ENCODE measurements at places on chromosomes 6 and 20.
A peak's percentile ranks its signal among the peaks of the same experiment; 100 is the strongest.

- DNase-seq: no peak
These were observed 26.4 kb downstream of the FOXP4 start for GRCh38 chr6:41572613-41573012.

DNA sequence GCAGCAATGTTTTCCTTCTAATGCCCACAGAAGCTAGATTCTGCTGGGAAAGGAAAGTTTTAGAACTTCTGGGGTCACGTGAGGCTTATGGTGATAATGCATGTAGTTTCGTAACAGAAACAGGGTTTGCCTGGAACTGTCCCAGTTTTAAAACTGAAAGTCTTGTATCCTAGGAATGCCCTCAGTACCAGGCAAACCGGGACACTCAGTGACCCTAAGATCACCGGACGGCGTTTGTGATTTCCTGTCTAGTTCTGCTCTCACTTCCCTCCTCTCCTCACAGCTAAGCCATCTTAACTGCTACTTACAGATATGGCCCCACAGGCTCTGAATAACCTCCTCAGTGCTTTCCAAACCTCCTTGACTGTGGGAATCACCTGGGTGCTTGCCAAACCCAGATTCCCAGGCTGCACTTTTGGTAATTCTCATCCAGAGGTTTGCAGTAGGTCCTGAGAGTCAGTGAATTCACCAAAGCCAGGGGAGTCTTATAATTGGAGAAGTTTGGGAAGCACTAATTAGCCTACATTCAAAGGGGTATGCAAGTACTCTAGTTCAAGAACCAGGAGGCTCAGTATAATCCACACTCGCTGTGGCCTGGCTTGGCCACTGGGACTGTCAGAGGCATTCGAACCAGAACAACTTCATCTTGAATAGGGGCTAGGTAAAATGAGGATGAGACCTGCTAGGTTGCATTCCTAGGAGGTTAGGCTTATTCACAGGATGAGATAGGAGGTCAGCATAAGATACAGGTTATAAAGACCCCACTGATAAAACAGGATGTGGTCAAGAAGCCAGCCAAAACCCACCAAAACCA, 231.6 kb upstream of the MYLIP start:
- peak; percentile 60 for DNase-seq

GRCh38 chr6:138307816-138308730, 69.6 kb upstream of the SMIM28 start:
- DNase-seq: peak; percentile 18

GRCh38 chr6:149046822-149047246, 270.7 kb upstream of the TAB2 start:
- peak; percentile 44 for DNase-seq

- DNase-seq: no peak
These were observed 41.9 kb downstream of the FOXP4 start for GRCh38 chr6:41588111-41588510.

DNA sequence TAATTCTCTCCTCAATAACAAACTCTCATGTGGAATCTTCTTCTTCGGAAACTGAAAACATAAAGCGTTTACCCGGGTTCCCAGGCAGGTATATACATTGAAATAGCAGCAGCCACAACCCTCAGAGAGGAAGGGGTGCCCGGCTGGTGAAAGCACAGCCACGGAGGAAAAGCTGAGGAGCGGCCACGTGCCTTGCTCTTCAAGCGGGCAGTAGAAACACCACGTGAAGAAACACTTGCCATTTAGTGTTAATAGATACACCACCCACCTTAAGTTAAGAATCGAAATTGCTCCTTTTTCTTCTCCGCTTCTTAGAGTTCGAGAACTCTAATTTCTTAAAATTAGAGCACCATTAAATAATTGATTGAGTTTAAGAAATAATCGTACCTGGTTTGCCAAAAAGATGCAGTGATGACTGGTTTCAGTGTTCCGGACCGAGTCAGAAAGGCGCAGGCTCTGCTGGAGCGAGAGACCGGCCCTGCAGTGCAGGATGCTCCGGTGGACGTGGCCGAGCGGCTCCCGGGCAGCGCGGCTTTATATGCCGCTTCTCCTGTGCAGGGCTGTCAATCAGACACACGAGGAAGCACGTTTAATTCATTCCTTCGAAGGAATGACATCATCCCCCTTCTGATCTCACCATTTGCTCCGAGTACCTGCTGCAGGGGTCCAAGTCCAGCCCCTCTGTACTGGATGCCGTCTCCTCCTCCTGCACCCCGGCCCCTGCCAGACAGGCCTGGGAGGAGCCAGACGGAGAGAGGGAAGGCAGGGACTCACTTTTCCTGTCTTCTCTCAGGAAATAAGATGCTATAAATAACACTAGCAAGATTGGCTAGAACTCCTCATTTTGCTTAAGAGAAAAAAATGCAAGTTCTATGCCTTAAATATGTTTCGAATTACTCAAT, at the start of gene THBS2:
TSS of gene THBS2 (minus strand) at position 510 of the 902 bp plus-strand sequence. CDS start 3,062 bp downstream, outside the sequence.
- peak; percentile 94 for DNase-seq

DNA sequence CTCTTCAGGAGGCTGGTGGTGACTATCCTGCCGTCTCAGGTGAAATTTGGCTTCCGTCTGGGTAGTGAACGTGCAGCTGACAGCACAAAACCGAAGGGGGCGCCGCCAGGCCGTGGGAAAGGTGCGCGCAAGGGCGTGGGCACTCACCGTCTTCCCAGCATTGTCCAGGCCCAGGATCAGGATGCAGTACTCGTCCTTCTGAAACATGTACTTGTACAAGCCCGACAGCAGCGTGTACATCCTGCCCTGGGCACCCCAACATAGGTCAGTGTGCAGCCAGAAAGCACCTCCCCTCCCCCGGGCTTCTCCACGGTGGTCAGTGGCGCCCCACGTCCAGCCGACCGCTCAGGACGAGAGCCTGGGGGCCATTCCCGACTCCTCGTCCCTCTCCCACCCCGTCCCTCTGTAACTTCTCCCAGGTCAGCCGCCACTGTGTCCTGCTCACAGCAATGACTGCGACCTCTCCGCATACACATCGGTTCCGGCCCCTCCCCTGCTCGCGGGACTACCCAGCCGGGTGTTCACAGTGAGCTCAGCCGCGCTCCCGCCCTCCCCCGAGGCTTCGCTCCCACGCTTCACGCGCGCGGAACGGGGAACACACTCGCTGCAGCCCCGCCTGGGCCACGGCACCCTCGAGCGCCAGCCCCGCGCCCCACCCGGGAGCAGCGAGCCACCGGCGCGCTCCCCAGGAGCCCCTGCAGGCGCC, 771 bp downstream of the ARFRP1 start:
- no peak for DNase-seq

DNA sequence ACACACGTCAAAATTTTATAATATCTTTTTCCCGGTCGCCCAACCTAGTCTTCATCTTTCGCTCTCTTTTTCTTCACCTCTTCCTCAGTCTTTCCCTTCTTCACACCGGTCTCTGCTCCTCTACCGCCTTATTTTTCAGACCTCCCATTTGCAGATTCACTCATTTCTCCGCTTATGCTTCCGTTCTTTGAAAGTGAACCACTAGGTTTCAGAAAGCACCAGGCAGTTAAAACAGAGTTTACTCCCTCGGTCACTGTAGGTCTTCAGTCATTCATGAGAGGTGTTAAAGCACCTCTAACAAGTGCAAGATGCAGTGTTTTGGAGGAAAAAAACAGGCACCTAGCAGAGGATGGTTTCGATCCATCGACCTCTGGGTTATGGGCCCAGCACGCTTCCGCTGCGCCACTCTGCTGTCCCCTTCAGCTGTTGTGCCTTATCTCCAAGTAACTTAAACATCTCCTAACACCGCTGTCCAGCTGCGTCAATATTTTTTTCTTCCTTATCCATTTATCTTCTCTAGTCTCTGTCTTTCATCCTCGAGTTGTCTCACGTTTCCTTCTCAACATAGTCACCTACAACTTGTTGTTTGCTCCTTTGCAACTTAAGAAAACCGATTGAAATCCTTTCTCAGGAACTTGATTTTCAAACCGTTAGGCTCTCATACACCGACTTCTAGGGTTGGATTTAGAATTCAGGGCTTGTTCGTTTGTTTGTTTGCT, 119.7 kb upstream of the ZNF184 start:
- peak; percentile 86 for DNase-seq

DNA sequence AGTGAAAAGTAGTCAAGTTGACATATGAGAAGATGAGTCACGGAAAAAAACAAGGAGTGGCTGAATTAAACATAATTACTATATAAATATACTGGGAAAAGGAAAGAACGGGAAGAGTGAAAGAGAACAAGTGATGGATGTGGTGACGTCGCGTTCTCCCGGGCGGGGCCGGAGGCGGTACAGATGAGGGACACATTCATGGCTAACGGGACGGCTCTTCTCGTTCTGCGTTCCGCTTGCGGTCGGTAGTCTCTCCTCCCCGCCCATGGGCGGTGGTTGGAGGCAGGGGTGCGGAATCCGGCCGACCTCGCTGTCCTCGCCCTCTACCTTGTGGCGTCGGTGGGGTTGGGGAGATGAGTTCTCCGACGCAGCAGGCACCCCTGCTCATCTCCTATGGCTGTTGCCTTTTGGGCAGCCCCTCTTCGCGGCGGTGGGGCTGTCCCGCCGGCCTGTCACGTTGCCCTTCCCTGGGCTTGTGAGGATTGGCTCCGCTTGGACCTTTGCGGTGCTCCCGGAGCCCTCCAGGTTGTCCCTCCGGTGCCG, 22.5 kb downstream of the HLA-G start:
- DNase-seq: no peak

- no peak for DNase-seq
These were observed 285.8 kb upstream of the PRND start for GRCh38 chr20:4435671-4436455.

GRCh38 chr6:97919631-97920030, 636.6 kb upstream of the MMS22L start:
- DNase-seq: peak; percentile 3

- DNase-seq: peak; percentile 61
These were observed 472.1 kb upstream of the RNF217 start for GRCh38 chr6:124490122-124490521.

GRCh38 chr20:22385602-22386305, 198.6 kb downstream of the FOXA2 start:
- no peak for DNase-seq

DNA sequence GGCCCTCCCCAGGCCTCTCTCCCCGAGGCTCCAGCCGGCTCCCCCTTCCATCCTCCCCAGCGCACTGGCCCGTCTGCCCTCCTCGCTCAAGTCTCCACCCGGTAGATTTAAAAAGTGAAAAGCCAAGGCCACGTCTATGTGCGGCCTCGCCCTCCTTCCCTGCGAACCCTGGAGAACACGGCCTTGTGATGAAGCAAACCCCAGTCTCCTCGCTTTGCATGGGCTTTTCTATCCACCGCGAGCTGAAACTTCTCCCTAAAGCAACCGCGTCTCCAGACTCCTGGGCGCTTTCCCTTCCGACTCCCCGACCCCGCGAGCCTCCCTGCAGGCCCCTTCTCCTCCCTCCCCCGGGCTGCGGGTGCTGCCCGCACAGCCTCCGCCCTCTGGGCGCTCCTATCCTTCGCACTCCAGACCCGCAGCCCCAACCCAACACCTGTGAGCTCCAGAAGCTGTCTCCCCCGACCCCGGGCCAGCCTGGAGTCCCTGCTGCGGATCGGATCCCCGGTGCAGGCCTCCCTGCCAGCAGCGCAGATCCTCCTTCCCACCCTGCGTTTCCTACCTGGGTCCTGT, 265.2 kb upstream of the QKI start:
- DNase-seq: no peak

- peak; percentile 81 for DNase-seq
These were observed 147.2 kb downstream of the DOK5 start for GRCh38 chr20:54622333-54623295.

DNA sequence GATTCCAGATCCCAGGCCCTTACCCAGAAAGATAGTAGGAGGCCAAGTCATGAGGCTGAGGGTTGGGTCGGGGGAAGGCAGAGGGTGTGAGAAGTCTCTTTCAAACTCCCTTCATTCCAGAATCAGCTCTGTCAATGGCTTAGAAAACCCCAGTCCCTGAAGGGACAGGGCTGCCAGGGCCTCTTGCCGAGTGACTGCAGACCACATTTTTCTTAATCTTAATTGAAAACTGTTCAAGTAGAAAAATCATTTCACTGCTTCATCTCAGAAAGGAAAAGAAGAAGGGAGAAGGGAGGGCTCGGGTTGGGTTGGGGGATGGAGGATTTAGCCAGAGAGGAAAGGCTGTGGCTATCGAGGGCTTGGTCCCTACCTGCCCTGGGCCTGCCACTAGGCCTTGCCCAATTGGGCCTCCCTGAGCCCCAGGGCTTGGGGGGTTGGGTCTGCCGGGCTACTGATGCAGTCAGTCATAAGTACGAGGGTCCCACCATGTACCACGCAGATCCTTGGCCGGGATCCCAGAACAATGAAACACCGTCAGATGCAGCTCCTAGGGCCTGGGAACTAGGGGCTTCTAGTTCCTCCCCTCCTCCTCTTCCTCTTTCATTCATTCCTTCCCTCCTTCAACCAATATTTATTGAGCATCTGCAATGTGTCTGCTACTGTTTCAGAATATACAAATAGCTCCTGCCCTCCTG, 44.0 kb upstream of the CTNNBL1 start:
- DNase-seq: no peak

DNA sequence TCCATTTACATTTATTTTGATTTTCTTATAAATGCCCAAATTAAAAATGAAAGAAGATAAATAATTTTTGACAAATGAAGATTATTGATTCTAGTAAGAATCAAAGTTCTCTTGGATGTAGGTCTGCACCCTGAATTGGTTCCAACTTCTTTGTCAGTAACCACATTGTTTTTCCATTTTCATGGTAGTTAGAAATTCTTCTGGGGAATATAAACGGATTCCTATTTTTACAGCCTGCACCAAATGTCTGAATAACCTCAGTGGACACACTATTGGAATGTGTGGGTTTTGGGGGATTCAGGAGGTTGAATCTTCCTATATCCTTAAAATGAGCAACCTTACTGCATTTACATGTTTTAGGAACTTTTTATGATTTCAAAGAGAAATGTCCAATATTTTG, 1085.3 kb upstream of the MAP3K7 start:
- DNase-seq: peak; percentile 1

GRCh38 chr6:152463164-152463563, 174.0 kb downstream of the SYNE1 start:
- no peak for DNase-seq

GRCh38 chr6:135144673-135145062, 36.4 kb upstream of the MYB start:
- no peak for DNase-seq

DNA sequence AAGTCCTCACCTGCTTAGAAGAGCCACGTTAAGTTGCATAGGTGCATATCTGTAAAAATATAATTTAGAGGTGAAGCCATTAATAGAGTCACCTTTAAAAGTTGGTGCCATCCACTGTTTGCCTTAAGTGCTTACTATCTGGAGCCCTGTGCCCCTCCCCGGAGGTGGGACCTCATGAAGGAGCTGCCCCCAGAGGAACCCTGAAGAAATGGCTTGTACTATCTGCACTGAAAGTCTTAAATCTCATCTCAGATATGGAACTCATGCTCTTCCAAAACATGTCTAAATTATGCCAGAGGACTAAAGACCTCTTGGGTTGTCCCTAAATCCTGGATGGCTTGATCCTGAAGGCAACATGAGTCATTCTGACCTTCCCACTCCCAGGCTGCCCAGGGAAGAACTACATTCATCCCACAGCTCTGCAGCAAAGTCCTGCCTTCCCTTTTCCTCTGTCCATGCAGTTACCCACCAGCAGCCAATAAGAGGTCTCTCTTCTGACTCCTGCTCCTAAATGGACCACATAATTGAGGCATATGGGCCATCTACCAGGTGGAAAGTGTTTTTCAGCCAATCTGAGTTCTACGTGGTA, 85.3 kb downstream of the ASXL1 start:
- no peak for DNase-seq
